Stimulated activated CD8-positive, alpha-beta memory T cell treated with anti-CD3 and anti-CD28 coated beads, Interleukin-15, amount 100 ng/mL, for 24 hours (primary cell): ENCODE measurements at places on chromosomes 12 and 14.

DNA sequence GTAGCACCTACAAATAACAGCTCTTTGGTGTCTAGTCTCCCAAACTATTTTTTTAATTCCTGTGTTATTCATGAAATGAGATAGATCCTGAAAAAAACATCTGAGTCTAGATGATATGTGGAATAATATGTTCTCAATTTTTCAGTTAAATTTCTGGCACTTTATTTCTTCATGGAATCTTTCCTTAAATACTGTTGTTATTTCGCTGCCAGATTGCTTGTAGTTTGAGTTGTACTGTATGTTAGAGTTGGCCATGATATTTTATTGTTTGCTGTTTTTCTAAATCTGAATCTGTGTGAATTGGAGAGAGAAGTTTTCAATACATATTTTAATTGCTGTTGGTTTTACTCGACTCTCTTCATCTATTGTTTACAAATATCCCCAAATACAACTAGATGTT is 500.5 kb downstream of the EGLN3 start:
- no peak for DNase-seq

GRCh38 chr12:20704860-20705259 is 9.7 kb downstream of the SLCO1C1 start:
- no peak for DNase-seq

DNA sequence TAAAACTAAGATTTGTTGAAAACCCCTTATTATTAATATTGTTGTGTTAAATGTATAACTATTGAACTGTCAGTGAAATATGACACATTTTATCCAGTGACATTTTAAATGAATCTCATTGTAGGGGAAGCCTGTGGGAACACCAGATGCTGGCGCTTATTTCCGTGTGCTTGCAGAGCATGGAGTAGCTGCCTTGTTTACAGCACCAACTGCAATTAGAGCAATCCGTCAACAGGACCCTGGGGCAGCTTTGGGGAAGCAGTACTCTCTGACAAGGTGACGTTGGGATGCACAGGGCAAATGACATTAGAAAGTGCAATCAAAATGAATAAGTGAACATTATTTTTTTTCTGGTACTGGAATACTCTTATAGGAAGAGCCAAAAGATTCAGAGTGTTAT is 96.8 kb downstream of the ACSS3 start:
- no peak for DNase-seq

DNA sequence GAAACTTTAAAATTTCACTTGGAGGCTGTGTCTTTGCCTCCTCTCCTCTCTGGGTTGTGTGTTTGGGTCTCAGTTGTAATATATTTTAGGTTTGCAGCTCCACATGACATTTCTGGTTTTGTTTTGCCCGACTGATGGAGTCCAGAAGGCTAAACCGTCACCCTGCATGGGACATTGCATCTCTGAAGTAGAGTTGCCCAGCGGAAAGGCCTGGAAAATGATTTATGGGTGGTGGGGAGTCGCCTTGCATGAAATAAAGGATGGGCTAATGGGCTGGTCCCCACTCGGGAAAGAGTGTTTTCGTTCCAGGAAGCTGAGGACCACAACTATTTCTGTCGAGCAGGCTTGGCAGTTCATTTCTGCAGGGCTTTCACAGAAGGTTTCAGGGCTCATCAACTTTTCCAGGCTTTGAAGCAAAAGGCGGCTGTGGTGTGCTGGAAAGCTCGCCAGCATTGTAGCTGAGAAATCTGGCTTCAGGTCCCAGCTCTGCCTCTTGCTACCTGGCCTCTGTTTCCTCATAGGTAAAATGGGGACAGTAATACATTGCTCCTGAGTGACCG is 74.8 kb upstream of the GSC start:
- DNase-seq, result no peak

GRCh38 chr14:99261912-99262787 is 9.8 kb downstream of the BCL11B start:
- DNase-seq, result no peak

DNA sequence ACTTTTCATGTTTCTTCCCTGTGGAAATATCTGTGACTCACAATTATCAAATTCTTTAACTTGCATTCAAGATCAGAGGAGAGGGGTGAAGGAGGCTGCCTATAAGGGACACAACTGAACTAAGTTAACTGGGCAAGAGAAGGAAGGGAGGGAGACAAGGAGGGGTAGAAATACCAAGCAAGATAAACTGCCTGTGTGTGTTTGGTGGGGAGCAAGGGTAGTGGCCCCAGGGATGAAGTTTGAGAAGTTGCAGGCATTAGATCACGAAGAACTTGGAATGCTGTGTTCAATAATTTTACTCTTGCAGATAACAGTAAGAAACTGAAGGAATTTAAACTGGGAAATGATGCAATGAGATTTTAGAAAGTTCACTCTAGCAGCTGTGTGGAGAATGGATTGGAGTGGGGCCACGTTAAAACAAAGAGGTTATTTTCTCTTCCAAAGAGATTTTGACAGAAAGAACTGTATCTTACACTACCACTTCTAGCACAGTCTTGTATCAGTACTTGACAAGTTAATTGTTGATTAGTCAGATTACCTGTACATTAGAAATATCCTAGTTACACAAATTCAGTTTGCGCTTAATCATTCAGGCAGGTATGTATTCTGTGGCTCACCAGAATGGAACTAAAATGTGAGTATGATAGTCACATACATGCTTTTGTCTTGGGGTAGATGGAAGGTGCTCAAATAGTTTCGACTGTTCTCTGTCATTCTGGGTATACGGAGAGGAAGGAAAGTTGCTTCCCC is 7.4 kb downstream of the PKP2 start:
- no peak for DNase-seq

GRCh38 chr14:33602396-33602795 is 348.5 kb downstream of the EGLN3 start:
- DNase-seq, result no peak

- no peak for DNase-seq
Observed at GRCh38 chr14:28061006-28061405, 705.6 kb upstream of the FOXG1 start.

DNA sequence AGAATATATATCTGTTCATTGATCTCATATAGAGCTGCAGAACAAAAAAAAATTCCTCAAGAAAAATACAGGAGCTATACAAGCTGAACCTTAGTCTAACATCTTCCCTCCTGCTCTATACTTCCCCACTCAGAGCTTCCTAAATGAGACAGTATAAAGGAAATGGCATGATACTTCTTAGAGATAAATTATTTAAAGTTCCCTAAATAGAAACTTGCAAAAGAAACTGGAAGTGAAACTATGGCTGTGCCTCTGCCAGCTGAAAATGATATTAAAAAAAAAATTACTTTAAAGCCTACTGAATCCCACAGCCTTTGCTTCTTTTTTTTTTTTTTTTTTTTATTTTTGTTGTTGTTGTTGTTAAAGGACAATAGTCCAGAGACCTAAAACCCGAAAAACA is 11.6 kb upstream of the NEK9 start:
- DNase-seq, result no peak
